ENCODE measurements at places on chromosomes 6 and 20. TPM values are rescaled to one million over a fixed set of nuclear protein-coding genes. Genes with fewer than 3 reads are reported as not detected.

XPO5 gene
- total RNA-seq: 46.8 TPM

WFDC6 gene
- total RNA-seq: not detected

OPRL1 gene
- 0.88 TPM for total RNA-seq

CNBD2 gene
- 2.3 TPM for total RNA-seq

CD2AP gene
- total RNA-seq: 17.5 TPM

DEFB132 gene
- not detected for total RNA-seq

TRMT6 gene
- total RNA-seq: 7.0 TPM

ABHD16A gene
- total RNA-seq: 48.6 TPM

FOXF2 gene
- total RNA-seq: 4.6 TPM

FRK gene
- total RNA-seq: 0.44 TPM

LKAAEAR1 gene
- 0.43 TPM for total RNA-seq

NNAT gene
- total RNA-seq: 0.43 TPM

DACT2 gene
- total RNA-seq: 0.88 TPM

GFOD1 gene
- 10.3 TPM for total RNA-seq

GNAS-AS1 gene
- total RNA-seq: 1.0 TPM

SIRPA gene
- 14.9 TPM for total RNA-seq

PROKR2 gene
- total RNA-seq: not detected

CDH4 gene
- 0.14 TPM for total RNA-seq

WFDC2 gene
- total RNA-seq: not detected

SPATA25 gene
- 3.3 TPM for total RNA-seq

XKR7 gene
- not detected for total RNA-seq

LY86 gene
- total RNA-seq: not detected

KCNG1 gene
- 61.6 TPM for total RNA-seq

C20orf202 gene
- total RNA-seq: not detected

BNIP5 gene
- total RNA-seq: not detected

TRERF1 gene
- 13.6 TPM for total RNA-seq

PRRT1 gene
- total RNA-seq: 0.29 TPM

CGA gene
- total RNA-seq: not detected

LBP gene
- not detected for total RNA-seq

BTN1A1 gene
- not detected for total RNA-seq

Data from placental pericyte (primary cell).